ENCODE measurements at places on chromosomes 2 and 18.
A peak's percentile ranks its signal among the peaks of the same experiment; 100 is the strongest.

GRCh38 chr2:219775506-219775905 lies 148.1 kb downstream of the SLC4A3 start:
- DNase-seq: no peak

- no peak for DNase-seq
Measured at GRCh38 chr2:219733106-219733505, 105.7 kb downstream of the SLC4A3 start.

DNA sequence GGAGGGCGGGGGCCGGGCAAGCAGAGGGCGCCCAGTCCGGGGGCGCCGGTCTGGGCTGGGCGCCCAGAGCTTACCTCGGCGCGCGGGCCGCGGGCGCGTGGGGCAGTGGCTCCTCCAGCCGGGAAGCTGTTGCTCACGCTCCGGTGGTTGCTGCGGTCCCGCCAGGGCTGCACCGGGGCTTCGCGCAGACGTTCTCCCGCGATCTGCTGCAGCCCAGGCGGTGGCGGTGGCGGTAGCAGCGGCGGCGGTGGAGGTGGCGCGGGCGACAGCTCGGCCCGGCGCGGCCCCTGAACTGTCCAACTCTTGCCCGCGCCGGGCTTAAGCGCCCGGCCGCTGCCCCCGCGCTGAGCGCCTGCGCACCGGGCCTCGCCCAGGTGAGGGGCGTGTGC lies 391 bp downstream of the ZNF385B start:
- no peak for DNase-seq

- peak; percentile 12 for DNase-seq
Measured at GRCh38 chr2:189304360-189304759, 124.8 kb upstream of the COL5A2 start.

GRCh38 chr18:35158728-35159450 lies 81.9 kb upstream of the ZNF397 start:
- no peak for DNase-seq

- no peak for DNase-seq
Measured at GRCh38 chr2:79554899-79555298, 42.0 kb downstream of the CTNNA2 start.

- DNase-seq: no peak
Measured at GRCh38 chr18:4196351-4196750, 258.8 kb downstream of the DLGAP1 start.

DNA sequence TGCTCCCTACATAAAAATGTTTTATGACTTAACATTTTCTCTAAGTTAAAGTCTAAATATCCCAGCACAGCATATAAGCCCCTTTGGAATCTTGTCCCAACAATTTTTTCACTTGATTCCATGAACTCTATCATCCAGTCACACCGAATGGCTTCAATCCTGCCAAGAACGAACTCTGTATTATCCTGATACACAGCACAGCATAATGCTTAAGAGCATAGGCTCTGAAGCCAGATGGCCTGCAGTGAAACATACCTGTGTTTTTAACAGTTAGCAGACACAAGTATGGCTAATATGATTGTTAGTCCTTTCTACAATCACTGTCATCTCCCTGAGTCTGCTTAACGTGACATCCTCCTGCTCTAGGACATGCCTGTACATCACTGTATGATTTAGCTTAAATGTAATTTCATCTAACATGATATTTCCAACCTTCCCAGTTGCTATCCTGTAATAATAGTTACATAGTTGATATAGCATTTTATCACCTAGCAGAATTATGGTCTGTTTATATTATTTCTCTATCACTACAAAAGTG lies 669.5 kb downstream of the ERBB4 start:
- DNase-seq: no peak

DNA sequence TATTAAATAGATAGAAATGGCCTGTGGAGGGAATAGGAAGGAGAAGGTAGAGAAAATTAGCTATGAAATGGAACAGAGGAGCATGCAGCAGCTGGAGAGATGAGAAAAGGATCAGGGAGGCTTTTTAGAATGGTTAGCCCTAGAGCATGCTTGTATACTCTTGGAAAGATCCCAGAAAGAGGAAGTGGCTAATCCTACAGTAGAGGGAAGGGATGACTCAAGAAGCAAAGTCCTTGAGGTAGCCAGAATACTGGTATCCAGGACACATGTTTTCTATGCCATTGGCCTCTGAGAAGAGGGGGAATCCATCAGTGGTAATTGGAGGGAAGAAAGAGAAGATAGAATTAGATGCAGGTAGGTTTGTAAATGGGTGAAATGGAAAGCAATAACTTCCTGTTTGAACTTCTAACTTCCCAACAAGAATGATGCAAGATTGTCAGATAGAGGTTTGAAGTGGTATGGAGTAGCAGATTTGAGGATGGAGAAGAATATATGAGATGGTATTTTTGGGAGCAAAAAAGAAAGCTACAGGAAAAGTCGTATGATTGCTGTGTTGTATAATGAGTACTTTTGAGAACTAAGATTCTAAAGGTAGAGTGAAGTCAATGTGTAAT lies 17.1 kb upstream of the OSBPL6 start:
- DNase-seq: no peak

- no peak for DNase-seq
Measured at GRCh38 chr2:81901017-81901416, 1596.5 kb upstream of the LRRTM1 start.

GRCh38 chr2:134173338-134174016 lies 80.4 kb upstream of the MGAT5 start:
- DNase-seq: no peak

DNA sequence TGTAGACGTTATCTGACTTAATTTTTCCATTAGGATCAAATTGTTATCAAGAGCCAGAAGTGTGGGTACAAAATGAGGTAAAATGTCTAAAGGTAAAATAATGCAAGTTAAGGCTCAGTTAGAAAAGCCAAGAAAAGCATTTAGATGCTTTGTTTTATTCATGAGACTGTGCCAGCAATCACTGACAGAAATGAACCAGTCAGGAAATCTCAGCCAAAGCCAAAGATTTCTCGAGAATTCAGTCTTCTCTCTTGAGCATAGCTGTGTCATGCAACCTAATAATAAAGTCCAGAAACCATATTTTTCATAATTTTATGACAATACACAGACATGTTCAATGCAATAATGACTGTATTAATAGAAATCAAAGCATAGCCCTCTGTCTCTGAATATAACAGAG lies 43.5 kb upstream of the ZNF397 start:
- no peak for DNase-seq
